CD4-positive, alpha-beta T cell treated with Interferon alpha-2 for 1 hour (primary cell): ENCODE measurements at places on chromosomes 5 and 9.

DNA sequence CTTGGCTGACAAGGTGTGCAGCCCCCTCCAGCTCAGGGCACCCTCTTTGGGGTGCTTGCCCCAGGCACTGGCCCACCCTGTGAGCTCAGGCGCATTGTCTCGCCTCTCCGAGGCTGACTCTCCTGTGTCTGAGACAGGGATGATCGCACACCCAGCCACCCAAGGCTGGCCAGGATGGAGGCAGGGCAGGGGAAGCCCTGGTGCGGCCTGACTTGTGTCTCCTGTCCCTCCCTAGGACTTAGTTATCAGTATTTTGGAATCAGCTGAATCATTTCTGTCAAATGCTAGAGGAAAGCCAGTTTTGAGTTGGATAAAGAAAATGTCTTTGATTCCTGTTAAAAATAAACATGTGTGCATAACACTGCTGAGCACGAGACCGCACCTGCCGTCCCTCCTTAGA lies 2.5 kb upstream of the DBH start:
- DNase-seq: no peak

DNA sequence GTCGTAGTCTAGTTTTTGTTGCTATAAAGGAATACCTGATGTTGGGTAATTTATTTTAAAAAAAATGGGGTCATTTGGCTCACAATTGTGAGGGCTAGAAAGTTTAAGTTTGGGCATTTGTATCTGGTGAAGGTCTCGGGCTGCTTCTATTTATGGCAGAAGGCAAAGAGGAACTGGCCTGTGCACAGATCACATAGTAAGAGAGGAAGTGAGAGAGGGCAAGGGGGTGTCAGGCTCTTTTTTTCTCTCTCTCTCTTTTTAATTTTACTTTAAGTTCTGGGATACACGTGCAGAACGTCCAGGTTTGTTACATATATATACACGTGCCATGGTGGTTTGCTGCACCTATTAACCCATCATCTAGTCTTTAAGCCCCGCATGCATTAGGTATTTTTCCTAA lies 453.3 kb downstream of the DIRAS2 start:
- peak; percentile 26 for DNase-seq

DNA sequence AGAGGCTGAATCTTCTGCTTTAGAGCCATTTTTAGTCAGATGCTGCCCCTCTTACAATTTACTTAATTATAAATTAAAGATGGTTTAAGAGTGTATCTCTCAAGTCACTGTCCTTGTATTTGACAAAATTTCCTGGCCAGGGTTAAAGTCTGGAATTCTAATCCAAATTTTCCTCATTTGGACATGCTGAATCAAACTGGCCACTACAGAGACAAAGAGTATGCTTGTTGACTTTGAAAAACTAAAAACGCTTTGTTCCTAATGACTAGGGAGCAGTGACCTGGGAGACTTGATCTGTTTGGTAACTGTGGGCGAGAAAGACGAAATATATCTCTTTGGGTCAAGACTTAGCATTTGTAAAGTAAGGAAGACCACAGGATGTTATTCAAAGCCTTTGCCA lies 303.2 kb downstream of the ZSWIM6 start:
- DNase-seq: no peak

DNA sequence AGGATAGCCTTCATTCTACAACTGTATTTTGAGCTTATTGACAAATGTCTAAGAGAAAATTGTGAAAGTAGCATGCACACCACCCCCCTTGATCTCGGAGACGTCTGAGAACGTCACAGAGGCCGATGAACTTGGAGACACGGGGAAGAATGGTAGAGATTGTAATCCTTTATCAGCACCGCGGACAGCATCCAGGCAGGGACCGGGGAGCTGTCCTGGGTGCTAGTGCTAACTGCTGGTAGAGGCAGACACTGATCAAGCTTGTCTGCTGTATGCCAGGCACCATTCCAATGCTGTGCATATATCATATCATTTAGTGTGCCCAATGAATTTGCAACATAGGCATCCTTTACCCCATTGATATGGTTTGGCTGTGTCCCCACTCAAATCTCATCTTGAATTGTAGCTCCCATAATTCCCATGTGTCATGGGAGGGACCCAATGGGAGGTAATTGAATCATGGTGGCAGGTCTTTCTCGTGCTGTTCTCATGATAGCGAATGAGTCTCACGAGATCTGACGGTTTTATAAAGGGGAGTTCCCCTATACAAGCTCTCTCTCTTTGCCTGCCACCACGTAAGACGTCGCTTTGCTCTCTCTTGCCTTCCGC lies 98.8 kb downstream of the LHX2 start:
- no peak for DNase-seq

DNA sequence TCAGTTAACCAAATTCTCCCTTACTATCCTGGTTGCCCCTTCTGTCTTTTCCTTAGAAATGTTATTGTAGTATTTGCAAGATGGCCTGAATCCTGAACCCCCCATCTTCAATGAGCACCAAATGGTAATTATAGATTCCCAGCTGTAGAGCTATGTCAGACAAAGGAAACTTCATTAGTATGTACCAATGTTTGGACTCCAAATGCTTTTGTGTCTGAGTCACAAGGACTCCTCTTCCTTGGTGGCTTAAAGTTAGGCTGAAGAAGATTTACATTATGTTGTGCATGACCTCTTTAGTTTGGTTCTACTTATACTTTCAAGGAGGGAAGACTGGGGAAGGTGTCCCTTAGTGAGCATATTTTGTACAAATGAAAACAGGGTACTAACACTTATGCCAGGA lies 105.9 kb upstream of the CDKN2B start:
- DNase-seq: no peak

GRCh38 chr5:31355337-31355736 lies 161.9 kb downstream of the CDH6 start:
- DNase-seq: no peak

- DNase-seq: peak; percentile 16
Measured at GRCh38 chr5:176817841-176818377, 7.5 kb downstream of the UNC5A start.

DNA sequence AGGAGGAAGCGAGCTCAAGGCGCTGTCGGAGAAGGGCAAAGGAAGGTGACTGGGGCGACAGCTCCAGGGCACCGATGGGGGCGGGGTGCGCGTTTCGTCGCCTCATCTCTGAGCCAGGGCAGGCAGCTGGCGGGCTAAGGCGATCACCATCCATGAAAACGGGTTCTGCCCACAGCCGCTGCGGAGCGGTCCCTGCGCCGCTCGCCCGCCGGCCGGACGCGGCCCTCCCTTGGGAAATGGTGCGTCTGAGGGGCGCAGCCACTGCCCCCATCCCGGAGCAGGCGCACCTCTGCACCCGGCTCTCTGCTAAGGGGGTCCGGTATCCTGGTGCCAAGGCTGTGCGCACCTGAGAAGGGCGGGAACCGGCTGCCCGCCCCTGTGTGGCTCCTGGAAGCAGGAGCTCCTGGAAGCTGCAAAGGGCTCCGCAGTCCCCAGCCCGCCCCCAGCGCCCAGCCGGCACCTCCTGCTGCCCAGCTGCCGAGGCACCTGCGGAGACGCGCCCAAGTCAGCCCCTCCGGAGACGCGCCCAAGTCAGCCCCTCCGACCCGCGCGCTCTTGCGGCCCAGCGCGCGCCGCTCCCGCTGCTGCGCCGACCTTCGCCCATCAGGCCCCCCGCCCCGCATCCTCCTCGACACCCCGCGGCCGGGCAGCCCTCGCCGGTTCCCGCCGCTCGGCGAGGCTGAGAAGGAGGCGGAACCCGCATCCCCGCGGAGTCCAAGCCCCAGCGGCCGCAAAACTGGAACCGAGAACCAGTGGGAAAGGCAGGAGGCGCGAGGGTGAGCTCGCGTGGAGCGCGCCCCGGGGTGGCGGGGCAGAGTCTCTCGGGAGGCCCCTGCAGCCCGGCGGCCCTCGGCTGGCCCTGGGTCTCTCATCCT lies 757 bp downstream of the ANKRD34B start:
- DNase-seq: no peak

- DNase-seq: no peak
Measured at GRCh38 chr9:133334161-133334560, 1.8 kb downstream of the SURF6 start.

GRCh38 chr9:37329576-37329975 lies 92.9 kb upstream of the GRHPR start:
- peak; percentile 46 for DNase-seq

DNA sequence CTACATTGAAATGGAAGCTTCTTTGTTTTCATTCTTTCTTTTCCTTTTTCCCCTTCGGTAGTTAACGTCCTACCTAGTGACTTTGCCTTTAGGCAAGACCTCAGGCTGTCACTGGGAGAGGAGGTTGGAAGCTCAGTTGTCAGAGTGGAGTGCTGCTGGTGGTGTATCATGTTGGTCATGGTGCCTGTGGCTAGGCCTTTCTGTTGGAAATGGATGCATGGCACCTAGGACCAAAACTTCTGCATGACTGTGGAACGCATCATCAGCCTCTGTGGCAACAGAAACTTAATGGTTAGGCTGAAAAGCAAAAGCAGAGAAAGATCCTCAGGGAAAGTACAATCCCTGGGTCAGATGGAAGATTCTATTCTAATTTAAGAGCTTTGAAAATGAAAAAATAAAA lies 57.9 kb downstream of the OSTF1 start:
- DNase-seq: no peak

DNA sequence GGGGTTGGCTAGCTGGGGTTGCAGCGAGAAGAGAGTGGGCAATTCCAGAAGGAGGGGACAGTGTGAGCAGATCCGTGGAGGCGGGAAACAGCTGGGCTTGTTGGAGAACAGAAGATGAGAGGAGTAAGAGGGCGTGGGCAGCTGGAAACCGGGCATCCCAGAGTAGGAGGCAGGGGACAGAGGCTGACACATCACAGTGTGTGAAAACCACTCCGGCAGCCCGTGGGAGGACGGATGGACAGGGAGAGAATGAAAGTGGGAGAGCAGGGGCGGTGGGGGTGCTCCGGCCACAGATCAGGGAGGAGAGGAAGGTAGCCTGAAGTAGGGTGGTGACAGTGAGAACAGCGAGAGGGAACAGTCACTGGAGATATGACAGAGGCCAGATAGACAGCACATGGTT lies 8.3 kb upstream of the PSMB7 start:
- no peak for DNase-seq

DNA sequence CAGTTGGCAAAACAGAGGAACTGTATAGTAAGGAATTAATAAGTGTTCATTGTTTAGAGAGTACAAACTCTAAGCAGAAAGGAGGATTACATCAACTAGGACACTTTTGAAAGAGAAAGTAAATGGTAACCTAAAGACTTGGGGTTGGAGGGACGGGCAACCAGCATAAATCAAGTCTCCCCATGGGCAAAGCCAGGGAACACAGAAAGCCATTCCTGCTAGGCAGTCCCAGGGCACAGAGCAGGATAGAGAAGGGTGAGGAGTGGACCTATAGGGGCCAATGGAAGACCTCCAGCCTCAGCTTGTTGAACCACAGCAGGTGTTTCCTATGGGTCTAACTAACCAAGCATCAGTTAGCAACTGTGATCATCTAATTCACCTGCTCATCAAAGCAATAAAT lies 9.2 kb upstream of the ERAP1 start:
- no peak for DNase-seq

DNA sequence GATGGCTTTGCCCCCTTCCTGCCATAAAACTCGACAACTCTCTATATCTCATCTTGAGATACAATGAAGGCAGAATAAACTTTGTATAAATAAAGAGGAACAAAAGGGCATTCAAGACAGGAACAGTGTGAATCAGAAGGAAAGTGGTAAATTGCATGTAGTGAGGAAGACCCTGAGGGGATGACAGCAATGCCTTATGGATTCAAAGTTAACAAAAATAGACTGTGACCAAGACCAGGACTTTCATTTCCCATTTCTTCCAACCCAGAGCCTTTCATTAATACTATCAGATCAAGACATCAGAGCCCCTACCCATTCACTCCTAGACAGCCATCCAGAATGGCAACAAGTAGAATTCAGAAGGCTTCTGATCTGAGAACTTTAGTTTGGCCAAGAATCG lies 46.4 kb upstream of the ZNF462 start:
- DNase-seq: no peak

- no peak for DNase-seq
Measured at GRCh38 chr5:11790201-11790600, 114.0 kb downstream of the CTNND2 start.

DNA sequence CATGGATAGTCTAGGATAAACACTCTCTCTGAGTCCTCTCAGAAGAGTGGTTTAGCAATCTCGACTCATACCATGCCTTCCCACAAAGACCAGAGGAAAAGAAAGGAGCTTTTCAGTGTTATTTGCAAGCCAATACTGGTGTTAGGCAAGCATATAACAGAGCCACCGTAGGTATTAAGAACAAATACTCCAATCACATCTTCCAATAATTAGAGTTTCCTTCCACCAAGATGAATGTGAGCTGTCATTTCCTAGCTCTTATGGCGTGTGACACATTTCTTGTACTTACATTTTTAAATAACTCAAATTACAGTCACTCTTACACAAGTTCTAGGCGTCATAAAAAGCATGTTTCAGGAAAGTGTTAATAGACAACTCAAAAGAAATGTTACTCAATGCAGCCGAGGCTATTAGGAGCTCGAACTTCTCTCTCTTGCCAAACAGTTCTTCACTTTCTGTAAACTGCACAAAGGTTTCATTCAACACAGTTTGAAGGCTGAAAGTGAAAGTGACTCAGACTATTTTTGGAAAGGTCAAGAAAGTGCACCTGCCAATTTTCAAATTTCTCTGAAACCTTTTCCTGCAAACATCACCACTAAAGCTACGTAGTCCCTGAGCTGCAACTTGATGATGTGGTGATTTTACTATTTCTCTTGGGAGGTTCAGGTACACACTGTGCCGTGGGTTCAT lies 153.8 kb downstream of the AUH start:
- peak; percentile 53 for DNase-seq

- DNase-seq: no peak
Measured at GRCh38 chr5:77282337-77283027, 72.0 kb downstream of the PDE8B start.

DNA sequence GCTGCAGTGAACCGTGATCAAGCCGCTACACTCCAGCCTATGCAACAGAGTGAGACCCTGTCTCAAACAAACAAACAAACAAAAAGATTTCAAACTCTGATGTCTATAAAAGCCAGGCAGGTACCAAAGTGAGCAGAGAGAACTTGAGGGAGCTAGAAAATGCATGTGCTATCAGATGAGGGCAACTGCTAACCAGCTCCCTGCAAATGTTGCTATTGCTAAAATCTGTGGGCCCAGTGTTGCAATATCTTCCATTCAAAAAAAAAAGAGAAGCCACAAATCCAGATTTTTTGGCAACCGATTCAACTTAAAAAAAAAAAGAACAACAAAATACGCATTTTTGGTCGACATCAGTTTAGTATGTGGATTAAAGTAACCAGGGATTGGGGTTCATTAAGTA lies 5.5 kb downstream of the UBE2D2 start:
- DNase-seq: no peak

GRCh38 chr5:172444110-172444510 lies 10.2 kb downstream of the SH3PXD2B start:
- DNase-seq: no peak

DNA sequence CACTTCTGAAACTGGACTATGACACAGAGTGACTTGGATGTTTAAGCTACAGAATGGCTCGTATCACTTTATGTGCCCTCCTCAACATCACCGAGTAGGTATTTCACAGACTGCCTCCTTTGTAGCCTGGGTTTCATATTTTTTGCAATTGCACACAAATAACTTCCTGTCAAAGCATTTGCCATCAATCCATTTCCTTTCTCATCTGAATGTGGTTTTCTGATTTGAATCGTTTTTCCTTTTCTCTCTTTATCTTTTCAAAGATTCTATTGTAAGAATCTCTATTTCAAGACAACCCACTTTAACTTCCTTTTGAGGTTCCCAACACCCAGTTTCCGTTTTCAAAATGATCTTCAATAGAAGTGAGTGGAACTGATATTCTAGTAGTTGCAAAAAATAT lies 563.8 kb upstream of the ARRDC3 start:
- no peak for DNase-seq

- no peak for DNase-seq
Measured at GRCh38 chr9:104779334-104779733, 15.4 kb downstream of the NIPSNAP3B start.

GRCh38 chr9:123431581-123431980 lies 75.6 kb downstream of the CRB2 start:
- DNase-seq: no peak
